ENCODE measurements at places on chromosomes 4 and X.

- DNase-seq = no peak
Measured at GRCh38 chr4:3682236-3683076, 83.7 kb upstream of the ADRA2C start.

GRCh38 chrX:148441387-148441786 lies 59.0 kb upstream of the AFF2 start:
- no peak for DNase-seq

- no peak for DNase-seq
Measured at GRCh38 chrX:53050841-53051240, 2.3 kb downstream of the GPR173 start.

- DNase-seq = peak; percentile 7
Measured at GRCh38 chr4:140243278-140243753, 89.3 kb upstream of the MAML3 start.

GRCh38 chr4:123444290-123444731 lies 47.7 kb downstream of the SPRY1 start:
- peak; percentile 49 for DNase-seq

GRCh38 chr4:90128961-90129495 lies 1.8 kb downstream of the CCSER1 start:
- DNase-seq = no peak

GRCh38 chrX:133812402-133812801 lies 173.0 kb downstream of the GPC3 start:
- DNase-seq = no peak

- DNase-seq = peak; percentile 27
Measured at GRCh38 chrX:146278381-146278780, 460.8 kb downstream of the SLITRK2 start.

DNA sequence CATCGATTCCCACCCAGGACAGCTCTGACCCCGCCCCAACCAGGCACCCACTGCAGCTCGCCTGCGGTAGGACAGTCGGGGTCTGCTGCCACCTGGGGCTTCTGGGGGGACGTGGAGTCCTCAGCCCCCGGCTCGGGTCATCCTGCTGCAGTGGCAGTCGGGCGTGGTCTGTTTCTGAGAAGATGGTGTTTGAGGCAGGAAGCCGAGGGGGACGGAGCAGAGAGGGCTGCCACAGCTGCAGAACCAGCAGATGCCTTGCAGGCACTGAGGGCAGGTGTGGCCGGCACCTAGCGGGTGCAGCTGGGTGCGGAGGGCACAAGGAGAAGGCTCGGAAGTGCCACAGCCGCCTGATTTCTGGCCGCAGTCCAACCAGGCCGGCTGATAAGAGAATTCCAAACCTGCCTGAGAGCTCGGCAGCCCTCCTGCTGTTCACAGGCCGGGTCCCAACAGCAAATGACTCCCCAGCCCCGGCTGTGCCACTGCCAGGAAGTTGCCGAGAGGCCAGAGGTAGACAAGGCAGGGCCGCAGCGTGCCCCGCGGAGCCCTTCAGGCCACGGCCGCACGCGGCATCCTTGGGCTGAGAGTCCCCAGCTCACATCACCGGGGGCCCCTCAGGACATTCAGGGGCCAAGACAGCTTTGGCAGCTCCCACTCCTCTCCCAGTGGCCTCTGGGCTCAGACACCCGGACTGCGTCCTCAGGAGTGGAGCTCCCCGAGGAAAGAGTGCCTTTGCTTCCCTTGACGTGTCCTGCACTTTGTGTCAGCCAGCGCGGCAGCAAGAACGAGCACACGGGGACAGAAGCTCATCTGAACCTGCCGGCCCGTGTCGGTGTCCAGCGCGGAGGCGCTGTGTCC lies 9.4 kb upstream of the CPLX1 start:
- DNase-seq = no peak

GRCh38 chrX:152450076-152450475 lies 1.0 kb downstream of the GABRA3 start:
- DNase-seq = no peak

GRCh38 chr4:99379571-99379970 lies 27.0 kb upstream of the ADH1C start:
- no peak for DNase-seq

DNA sequence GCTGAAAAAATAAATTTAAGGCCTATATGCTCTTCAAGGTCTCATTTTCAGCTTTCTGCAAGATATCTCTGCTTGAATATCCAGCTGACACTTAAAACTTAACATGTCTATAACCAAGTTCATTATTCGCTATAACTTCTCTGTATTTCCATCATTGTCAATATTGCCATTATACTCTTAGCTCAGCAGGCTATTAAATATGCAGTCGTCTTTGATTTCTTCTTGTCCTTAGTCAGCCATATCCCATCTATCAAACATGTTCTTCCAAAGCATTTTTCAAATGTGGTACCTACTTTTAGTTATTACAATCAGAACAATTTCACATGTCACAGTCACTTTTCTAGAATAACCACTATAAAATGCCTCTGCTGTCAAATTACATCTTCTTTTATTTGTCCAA lies 1364.1 kb downstream of the ARAP2 start:
- no peak for DNase-seq

DNA sequence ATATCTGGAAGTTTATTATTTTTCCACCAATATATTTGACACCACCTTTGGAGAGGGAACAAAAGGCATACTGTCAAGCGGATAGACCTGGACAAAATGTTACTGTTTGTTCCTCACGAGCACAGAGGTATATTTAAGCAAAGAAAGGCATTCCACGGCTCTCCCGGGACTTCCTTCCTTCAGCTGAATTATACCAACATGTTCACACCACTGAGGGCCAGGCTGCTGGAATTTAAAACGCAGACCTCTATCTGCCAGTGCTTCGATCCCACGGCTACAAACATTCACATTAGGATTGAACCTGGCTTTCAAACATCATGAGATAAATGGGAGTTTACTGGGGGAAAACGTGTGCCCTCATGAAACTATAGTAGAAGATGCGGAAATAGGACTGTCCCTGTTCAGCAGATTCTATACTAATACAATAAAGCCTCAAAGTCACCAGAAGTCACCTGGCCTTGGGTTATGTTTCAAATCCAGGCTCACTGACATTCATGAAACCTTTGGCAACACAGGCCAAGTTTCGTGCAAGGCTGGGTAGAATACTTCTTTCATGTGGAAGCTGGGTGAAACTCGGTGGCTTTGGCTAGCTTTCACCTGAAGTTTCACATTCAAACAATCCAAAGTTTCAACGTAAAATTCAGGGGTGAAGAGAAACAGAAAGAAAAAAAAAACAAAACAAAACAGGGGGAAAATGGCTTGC lies 39.5 kb downstream of the SORBS2 start:
- DNase-seq = no peak

DNA sequence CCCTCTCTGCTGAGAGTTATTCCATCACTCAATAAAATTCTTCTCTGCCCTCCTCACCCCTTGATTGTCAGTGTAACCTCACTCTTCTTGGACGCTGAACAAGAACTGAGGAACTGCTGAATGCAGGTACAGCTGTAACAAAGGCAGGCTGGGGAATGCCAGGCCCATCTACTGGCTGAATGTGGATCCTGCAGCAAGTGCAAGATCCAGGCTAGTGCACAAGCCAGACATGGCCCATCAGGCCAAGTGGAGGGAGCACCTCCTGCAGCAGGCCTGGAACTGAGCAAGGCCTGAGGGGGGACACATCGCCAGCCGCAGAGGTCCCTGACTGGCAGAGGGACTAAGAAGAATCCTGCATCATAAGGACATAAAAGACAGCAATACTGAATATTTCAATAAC lies 411.8 kb upstream of the PCDH10 start:
- no peak for DNase-seq

- DNase-seq = no peak
Measured at GRCh38 chrX:96833333-96833732, 50.4 kb upstream of the RPA4 start.

DNA sequence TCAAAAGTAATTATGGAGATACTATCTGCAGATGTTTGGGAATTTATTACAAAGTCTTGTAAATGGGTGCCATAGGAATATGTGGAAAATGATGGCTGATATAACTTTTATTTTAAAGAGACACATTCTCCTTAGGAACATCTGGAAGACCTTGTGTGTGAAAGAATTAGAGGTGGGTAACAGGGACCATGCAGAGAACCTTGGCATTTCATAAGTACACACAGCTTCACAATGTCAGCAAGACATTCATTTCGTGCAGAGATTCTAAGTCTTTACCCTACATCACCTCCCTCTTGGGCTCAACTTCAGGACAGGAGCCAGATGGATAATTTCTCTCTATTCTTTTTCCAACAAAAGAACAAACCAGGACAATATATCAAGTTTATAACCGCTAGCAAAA lies 458.1 kb upstream of the INTU start:
- no peak for DNase-seq

DNA sequence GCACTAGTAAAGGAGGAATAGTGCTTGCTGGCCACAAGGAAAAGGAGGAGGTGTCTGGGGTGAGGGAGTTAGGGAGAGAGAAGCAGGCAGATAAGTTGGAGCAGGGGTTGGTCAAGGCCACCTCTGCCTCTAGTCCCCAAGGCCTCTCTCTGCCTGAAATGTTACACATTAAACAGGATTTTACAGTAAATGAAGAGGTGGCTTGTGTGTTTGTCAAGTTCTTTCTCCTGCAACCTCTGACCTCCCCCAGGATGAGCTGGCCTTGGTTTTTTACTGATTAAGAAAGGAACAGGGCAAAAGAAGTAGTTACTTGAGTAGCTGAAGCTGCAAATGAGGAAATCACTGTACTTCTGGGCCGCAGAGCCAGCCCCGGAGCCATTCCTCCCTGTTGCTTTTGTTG lies 2.0 kb downstream of the GJB1 start:
- no peak for DNase-seq

DNA sequence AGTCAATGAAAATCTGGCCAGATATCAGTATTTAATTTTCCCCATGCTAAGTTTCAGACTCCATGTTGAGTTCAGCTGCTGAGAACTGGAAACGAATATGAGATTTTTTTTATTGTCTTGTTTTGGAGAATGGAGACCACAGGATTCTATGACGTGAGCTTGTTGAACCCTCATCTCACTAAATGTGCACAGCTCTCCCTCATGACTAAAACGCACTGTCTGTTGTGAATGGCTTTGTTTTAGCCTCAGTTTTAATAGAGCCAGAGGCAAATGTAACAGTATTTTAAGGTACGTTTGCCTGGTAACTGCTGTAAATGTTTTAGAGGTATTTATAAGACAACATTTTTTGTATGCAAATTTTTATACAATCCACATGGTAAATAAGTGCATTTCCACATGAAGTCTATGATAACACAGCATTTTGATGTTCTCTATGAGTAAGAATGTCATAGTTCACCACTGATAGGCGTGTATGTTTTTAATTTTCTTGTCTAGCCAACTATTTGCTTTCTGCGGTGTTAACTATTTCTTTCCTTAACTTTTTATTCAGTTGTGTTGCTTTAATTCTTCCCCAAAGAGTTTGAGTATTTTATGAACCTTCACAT lies 1159.3 kb upstream of the TENM3 start:
- DNase-seq = no peak

DNA sequence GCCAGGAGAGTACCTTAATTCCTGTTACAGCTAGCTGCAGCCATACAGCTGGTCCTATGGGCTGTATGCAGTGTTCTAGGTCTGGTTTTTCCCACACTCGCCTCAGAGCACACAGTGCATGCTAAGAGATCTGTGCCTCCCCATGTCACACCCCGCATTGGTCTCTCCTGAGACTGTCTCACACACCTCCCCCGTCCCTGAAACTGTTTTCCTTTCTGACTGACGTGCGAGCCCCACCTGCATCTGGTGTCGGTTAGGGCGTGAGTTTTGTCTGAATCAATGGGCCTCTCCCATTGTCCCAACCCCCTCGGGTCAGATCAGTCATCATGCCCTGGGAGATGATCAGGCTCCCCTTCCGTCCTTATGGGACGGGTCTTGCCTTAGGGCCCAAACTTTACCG lies 3.4 kb upstream of the UGT8 start:
- no peak for DNase-seq

DNA sequence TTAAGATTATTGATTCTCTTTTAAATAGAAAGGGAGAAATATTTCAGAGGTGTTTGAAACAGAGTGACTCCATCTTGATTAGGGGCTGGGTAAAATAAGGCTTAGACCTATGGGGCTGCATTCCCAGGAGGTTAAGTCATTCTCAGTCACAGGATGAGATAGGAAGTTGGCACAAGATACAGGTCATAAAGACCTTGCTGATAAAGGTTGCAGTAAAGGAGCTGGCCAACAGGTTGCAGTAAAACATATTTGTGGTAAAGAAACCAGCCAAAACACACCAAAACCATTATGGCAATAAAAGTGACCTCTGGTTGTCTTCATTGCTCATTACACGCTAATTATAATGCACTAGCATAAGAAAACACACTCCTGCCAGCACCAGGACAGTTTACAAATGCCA lies 165.0 kb downstream of the SPIN4 start:
- DNase-seq = no peak

DNA sequence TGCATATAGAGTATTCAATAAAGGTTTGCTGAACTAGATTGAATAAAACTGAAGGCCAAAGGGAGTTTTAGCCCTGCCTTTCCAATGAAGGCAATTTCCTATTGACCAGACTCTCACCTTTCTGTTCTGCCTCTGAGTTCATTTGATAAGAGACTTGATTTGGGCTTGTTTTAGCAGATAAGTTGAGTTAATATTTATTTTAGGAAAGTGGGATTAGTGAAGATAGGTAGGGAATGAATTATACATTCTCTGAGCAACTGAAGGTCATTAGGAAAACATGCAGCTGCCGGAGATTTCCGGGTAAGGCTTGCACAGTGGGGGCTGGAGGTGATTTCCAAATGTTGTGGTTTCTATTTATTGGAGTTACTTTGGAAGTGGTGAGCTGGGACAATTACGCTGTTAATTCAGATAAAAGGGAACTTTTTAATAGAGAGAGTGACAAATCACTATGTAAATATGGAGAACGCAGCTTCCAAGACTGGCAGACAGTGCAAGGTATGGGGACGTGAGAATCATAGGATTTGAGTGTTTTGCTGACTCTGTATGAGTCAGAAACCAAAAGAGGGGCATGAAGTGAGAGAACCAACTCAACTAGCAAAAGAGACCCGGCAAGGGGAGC lies 553.6 kb upstream of the BOD1L1 start:
- no peak for DNase-seq

- DNase-seq = no peak
Measured at GRCh38 chr4:13944095-13944511, 316.6 kb upstream of the BOD1L1 start.

DNA sequence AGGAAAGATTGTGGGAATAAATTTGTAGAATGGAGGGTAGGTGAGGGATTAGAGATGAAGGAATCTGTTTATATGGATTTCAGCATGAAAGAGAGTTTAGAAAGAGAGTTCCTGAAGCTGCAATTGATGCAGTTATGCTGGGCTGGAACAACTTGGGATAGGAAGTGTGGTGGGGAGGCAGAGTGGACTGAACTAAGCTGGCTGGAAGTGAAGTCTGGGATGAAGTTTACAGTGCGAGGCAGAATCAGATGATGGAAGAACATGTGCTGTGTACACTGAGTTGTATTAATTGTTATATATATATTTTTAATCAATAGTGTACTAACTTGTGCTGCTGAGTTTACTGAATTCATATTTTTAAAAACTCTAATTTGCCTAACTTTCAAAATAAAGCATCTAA lies 461.9 kb downstream of the SPRY1 start:
- DNase-seq = no peak

Measured in activated CD4-positive, alpha-beta T cell treated with anti-CD3 and anti-CD28 coated beads, Interleukin-10, Interleukin-2, amounts not matched to agents 100 ng/mL and 50 ng/mL, durations not matched to agents 16 hours and 8 hours (primary cell).